ENCODE measurements at places on chromosomes 1 and 21.

DNA sequence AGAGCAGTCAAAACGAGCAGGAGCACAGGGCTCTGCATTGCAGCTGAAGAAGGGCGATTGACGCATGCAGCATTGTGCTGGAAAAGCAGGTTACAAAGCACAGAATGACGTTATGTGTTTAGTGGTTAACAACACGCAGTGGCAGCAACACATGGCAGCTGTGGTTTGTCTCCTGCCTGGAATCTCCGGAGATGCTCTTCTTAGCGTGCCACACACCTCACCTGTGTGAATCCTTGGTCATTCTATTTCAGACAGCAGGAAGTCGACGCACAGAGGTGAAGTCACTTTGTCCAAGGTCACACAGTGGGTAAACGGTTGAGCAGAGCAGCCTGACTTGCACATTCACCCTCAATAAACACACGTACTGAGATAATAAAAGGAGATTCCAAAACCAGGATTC, 14.7 kb downstream of the OBSCN start:
- DNase-seq = no peak

GRCh38 chr1:53512807-53513755, 53.9 kb downstream of the DMRTB1 start:
- no peak for DNase-seq

GRCh38 chr1:47780469-47780995, 216.7 kb downstream of the TRABD2B start:
- DNase-seq = no peak

DNA sequence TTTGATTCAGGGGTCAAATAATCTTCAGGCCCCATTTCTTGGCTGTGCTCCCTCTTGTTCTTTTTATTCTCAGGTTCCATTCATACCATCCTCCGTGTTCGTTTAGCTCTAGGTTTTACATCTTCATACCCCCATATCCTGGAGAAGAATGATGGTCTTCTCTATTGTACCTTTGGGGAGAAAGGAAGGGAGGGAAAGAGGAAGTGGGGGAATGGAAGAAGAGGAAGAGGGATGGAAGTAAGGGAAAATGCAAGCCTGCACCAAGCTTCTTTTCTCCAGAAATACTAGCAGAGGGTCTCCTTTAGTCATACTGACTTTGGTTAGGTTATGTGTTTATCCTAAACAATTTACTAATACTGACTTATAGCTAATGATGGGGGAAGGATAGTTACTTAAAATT, 52.4 kb downstream of the FNBP1L start:
- no peak for DNase-seq

DNA sequence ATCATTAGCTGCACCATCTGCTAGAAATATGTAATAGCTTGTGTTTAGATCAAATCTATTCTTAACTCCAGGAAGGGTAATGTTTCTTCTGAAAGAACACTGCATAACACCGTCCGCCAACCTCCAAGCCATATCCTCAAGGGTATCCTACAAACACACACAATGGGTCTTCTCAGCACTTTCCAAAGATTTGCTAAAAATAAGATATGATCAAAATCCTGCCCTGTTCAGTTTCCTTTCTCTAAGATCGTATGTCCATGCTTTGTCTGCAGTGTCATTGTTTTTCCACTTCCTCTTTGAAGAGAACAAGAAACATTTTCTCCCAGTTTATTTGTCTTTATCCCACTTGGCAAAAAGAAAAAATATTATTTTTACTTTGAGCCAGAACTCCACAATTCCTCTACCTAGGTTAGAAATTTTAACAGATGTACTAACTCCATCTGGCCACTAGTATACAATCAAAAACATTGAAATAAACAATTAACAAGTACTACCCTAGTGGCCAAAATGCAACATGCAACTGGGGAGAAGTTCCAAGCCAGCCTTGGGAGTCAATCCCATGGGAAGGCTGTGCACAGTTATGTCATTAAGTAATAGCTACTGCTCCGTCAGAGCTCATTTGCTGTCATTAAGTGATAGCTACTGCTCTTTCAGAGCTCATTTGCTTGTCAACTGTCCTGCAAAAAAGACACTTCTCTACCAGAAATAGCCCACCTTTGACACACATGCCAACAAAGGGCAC, 37.8 kb downstream of the FRRS1 start:
- DNase-seq = no peak

DNA sequence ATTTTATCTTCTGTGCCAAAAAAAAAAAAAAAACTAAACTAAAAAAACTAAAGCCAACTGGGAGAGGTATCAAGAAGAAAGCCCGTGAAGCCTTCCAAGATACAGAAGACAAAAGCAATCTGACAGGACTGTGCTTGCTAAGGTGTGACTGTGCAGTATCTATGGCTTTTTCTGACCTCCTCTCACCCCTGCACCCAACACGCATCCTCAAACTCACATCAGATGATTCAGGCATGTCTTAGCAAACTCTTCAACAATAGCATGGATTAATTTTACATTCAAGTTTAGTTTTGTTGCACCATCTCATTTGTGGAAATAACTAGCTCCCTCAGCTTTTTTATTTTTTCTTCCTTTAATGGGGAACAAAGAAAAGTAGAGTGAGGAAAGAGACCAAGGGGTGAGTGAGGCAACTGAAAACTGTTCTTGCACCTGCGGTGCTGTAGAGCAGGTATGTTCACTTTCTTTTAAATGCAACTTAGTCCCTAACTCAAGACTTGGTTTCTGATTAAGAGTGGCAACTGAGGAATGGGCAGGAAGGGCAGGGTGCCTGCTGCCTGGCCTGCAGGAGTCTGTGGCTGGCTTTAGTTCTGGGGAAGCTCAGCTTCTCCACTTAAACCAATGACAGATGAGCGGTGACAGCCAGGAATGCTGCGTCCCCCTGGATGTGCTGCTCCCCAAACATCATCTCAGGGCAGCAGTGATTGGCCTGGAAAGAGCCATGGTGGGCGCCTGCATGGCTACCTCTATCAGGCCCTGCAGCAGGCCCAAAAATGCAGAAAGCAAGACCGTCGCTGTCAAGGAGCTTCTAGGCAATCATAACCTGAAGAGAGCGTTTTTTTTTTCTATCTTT, 71.3 kb upstream of the LRRC8B start:
- DNase-seq = no peak

Measured in NCI-H1092 (cell line).